Large intestine (tissue), 12 donors: ENCODE measurements at places on chromosomes 13 and 19.

GRCh38 chr19:51124729-51125128, at the start of gene SIGLEC9:
TSS of gene SIGLEC9 (plus strand) at chr19:51124906. CDS start at chr19:51124975, 69 bp downstream.
- no peak for DNase-seq

GRCh38 chr13:24127116-24127631, 33.3 kb upstream of the SPATA13 start:
- DNase-seq = peak; percentile 95

DNA sequence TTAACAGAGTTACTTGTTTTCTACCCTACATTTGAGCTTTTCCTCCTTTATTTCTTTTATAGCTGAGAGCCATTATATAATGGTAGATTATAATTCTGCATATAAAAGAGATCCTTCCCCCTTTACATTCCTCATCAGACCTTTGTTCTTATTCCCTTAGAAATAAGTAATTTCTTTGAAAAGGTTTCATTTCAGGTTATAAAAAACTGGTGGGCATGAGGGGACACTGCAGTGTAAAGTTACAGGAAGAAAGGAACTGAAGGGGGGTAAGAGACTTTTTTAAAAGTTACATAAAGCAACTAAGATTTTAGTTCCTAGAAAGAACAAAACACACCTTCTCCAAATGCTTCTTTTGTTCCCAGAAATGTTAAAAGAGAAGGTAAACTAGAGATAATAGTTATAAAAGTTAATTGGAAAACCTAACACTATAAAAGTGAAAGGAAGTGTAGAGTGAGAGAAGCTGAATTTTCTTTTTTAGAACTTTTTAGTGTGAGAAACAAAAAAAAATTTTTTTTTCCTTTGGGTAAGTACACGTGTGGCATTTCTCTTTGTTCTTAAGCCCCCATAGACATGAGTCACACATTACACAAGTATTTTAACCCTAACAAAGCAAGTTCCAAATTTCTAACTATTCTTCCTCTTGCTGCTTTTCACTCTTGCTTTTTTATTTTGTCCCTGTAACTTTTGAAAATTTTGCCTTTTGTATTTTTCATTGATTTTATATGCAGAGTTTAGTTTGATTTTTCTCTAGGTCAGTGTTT, 106.4 kb upstream of the MLNR start:
- DNase-seq = no peak

DNA sequence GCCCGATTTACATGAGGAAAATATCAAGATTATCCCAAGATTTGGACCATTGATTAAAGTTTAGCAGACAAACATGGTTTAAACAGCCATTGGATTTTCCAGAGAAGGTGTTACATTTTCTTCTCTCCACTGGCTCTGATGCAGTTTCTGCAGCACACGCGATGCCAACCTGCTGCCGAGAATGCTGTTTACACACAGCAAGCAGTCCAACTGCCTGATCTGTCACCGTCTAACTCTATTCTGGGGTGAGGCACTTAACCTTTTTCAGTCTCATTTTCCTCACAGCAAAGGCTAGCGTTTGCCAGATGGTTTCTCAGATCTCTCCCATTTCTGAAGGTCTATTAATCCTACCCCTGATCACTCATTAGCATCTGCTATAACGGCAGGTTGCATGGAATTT, 763.5 kb upstream of the GPC6 start:
- DNase-seq = no peak

DNA sequence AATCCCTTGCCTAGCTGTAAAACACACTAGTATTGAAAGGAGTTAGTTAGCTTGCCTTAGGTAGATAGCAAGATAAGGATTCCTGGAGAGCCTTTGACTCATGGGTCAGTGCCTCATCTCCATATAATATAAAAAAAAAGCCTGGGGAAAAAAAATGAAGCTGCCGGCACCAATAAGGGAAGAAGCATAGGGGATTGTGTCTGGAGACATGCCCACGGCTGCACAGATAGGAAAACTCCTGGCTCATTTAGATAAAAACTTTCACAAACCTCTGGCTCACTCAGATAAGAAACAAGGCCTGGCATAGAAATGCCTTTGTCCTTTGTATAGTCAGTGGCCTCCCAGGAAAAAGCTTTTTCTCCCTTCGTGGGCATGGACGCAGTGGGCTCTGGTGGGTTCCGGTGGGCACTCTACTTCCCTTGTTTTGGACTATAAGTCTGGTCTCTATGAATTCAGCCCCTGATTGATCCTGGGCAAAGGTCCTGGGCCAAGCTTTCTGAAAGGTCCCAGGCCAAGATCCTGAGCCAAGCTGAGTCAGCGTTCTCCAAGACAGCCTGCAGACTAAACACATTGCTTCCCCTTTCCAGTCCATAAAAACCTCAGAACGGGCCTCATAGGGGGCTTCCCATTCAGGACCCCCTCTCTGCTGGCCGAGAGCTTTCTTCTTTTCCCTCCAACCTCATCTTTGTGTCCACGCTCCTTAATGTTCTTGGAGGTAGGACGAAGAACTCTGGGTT, 4.9 kb upstream of the OR7A17 start:
- no peak for DNase-seq

DNA sequence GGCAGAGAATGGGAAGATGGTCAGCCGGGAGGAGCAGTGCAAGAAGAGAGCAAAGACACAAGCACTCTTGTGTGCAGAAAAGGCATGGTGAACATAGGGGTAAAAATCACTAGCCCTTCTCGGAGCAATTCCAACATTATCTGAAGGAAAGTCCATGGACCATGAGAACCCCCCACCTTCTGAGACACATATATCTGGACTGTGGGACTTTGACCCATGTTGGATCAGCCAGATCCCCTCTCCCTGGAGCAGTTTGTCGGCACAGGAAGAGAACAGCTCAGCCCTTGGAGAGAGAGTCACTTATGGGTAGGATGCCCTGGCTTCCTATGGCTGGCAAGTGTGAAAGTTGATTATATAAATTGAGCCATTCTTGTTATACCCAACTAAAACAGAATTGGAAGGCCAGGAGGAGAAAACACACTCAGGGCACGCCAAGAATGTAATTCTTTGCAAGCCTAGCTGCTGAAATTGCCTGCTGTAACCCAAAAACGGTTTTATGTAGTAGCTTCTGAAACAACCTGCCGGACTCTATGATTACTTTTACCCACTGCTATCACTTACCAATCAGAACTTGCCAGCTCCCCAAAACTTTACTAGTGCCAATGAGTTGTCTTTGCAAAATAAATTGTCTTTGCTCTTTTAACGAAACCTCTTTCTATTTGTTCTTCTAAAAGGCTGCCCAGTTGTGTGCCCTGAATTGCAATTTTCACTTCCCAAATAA, 62.8 kb upstream of the ZNF599 start:
- peak; percentile 70 for DNase-seq

DNA sequence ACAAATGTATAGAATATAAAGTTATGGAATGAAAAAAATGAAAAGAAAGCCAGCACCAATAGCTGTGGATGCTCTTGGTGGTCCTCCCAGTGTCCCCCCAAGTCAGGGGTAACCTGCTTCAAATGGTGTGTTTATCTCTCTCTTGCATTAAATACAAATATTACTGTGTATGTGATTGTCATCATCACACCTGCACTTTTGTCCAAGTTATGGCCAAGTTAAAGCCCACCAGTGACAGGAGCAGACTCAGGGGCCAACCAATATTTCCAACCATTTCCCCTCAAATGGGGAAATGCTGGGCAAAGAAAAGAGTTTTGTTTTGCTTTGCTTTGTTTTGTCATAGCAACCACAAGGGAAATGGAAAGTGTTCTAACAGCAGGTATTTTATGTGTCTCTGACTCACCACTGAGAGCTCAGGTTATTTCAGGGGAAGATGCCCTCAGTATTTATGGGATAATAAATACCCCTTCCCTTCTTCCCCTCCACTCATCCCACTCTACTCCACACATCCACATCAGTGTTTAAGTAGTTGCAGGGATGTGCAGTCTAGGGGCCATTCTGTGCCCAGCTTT, 133.6 kb downstream of the COL4A1 start:
- no peak for DNase-seq

GRCh38 chr19:43739439-43740235, 15.1 kb downstream of the SMG9 start:
- DNase-seq = peak; percentile 77

GRCh38 chr19:46861691-46862502, 1.1 kb downstream of the ARHGAP35 start:
- DNase-seq = no peak

DNA sequence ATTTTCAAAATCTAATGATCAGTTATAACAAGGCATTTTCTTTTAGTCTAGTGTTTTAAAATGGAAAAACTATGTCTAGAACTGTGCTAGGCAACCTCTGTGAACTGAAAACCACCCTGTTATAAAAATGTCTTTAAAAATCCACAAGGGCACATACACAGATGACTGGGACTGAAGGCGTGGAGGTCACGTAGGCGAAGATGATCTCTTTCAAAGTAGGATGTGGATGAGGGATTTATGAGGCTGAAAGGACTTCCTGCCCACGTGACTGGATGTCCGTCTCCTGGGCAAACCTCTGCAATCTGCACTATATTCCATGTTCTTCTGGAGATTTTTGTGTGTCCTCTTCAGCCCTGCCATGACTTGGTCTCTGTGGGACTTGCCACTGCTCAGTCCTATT, 84.2 kb upstream of the ZNF536 start:
- no peak for DNase-seq
